Hematopoietic multipotent progenitor cell treated with erythropoietin and hydrocortisone succinate and interleukin-3 and kit ligand, for 4 days (in vitro differentiated cells): ENCODE measurements at places on chromosomes 12 and 14.

DNA sequence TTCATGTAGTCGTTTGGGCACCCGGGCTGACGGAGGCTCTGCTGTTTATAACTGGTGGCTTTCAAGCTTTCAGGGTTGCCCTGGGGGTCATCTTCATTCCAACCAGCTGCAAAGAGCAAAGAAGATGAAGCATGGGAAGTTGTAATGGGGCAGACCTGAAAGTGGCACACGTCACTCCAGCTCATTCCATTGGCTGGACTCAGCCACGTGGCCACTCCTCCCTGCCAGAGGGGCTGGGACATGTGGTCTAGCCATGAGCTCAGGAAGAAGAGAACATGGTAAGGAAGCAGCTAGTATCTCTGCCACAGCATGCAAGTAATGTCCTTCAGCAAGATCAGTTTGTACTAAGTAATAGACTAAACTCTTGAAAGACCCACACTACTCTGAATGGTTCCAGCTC lies 51.7 kb upstream of the FERMT2 start:
- peak; percentile 38 for DNase-seq

GRCh38 chr12:99974146-99974545 lies 10.6 kb downstream of the ANKS1B start:
- DNase-seq = no peak

- DNase-seq = no peak
Observed at GRCh38 chr14:75119056-75119455, 7.8 kb downstream of the NEK9 start.

- peak; percentile 28 for DNase-seq
Observed at GRCh38 chr14:90193925-90194324, 62.4 kb upstream of the PSMC1 start.

- no peak for DNase-seq
Observed at GRCh38 chr12:50192908-50193307, 25.7 kb upstream of the CERS5 start.

- peak; percentile 45 for DNase-seq
Observed at GRCh38 chr12:46677749-46678148, 148.0 kb downstream of the SLC38A4 start.

GRCh38 chr14:90045616-90046015 lies 16.2 kb upstream of the KCNK13 start:
- no peak for DNase-seq

- peak; percentile 84 for DNase-seq
Observed at GRCh38 chr12:1606021-1606622, 11.7 kb upstream of the FBXL14 start.

- DNase-seq = no peak
Observed at GRCh38 chr14:30500222-30500621, 58.7 kb upstream of the G2E3 start.

- DNase-seq = no peak
Observed at GRCh38 chr12:124695861-124696260, 128.4 kb upstream of the NCOR2 start.

DNA sequence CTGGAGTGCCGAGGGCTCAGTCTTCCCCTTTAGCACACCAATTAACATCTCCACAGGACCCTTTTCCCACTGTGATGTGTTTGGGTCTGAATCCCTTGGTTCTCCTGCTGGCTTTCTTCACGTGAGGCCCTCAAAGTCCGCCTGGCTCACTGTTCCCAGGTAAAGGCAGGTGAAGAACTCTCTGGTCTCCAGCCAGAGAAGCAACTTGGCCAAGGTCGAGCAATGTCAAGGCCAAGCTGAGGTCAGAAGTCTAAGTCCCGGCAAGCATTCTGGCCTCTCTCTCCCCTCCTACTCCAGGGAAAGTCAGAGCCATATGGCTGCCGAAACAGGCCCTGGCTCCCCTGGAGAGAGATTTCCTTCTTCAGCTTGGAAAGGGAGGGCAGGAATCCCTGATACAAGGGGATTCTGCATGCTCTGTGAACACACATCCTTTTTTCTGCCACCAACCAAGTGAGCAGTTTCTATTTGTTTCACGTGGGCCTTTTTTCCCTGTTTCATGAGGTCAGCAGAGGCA lies 61.4 kb upstream of the ESRRB start:
- DNase-seq = no peak

GRCh38 chr14:102885737-102886447 lies 36.6 kb upstream of the AMN start:
- no peak for DNase-seq
